ENCODE measurements at places on chromosomes 2 and 18.

- no peak for DNase-seq
Observed at GRCh38 chr18:45567123-45567522, 48.2 kb upstream of the SLC14A2 start.

DNA sequence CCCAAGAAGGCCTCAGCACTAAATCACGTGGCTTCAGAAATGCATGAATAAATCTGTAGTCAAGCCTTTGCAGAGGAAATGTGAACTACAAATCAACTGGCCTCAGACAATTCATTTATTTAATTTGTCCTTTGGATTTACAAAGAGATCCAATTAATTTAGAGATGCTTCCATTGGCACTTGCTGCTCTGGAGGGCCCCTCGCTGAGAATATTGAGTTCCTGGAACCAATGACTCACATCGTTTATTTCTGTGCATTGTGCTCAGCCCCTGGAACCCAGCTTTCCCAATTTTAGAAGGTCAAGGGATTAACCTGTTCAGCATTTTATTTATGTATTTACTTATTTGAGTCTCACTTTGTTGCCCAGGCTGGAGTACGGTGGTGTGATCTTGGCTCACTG, 47.2 kb upstream of the MGAT4A start:
- no peak for DNase-seq

DNA sequence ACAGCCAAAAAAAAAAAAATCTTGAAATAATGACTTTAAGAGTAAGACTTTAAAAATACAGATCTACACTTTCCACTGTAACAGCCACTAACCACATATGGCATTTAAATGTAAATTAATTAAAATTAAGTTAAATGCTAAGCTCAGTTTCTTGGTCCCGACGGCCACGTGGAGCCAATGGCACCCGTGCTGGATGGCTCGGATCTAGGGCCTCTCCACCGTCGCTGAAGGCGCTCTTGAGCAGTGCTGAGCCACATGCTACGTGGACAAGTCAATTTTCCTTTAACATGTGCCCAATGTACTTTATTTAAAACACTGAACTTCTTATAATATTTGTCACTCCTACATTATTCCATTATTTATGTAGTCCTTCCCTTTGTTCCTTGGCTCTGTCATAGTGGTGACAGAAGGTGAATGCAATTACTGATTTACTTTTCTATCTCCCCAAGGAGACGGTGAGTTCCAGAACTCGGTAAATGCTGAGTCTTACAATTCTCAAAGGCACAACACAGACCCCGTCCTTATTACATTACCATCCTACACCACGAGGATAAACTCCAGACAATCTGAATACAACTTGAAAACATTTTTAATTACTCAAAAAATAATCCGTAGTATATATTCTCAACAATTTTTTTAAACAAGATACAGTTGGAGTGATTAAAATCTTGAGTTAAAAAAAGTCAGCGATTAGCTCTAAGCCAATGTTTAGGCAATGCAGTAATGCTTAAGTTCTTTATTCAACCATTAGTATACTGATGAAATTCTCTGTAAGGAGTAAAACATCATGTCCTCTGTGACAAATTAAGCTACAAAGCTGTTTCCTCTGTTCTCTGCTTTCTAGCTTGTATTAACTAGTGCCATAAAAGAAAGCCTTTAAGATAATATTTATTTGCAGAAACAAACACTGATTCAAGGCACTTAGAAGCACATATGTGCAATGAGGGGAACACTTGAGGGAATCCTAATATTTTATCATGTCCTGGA, 95.1 kb downstream of the AFF3 start:
- no peak for DNase-seq

DNA sequence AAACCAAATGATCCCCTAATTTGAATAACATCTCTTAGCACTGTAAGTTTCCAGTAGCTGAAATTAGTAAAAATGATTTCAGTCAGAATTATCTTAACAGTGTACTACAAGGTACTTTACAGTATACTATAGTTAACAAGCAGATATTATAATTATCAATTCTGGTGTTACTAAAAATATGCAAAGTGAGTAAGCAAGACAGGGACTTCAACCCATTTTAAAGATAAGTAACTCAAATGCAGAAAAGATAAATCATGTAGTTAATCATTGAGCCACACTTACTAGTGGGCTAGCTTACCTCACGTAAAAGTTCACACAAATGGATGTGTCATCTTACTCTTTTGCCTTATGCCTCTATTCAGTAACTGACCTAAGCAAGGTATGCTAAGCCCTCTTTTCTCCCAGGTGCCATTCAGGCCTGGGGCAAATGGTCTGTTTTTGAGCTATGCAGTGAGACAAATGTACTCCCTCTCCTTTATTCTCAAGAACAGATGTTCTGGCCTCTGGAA, 101.0 kb downstream of the NBAS start:
- no peak for DNase-seq

- DNase-seq = no peak
Observed at GRCh38 chr2:16950436-16950835, 284.8 kb upstream of the CYRIA start.

DNA sequence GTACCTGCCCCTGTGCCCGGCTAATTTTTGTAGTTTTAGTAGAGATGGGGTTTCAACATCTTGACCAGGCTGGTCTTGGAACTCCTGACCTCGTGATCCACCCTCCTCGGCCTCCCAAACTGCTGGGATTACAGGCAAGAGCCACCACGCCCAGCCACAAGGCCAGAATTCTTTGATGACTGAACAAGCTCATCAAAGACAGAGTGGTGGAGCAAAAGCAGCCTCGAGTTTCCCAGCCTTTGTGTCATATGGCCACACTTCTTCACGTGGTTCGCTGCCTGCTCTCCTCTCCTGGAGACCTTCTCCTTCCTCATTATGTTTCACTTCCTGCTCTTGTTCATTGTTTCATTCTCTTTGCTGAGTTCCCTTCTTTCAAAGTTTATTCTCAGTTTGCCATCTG, 9.9 kb upstream of the NPC1 start:
- no peak for DNase-seq

- DNase-seq = no peak
Observed at GRCh38 chr2:219436491-219436890, 1.8 kb downstream of the SPEG start.

Measured in bronchial epithelial cell (primary cell).